ENCODE measurements at places on chromosomes 1 and 21. TPM values are rescaled to one million over a fixed set of nuclear protein-coding genes. Genes with fewer than 3 reads are reported as not detected.

GJB3 gene
- total RNA-seq = 24.6 TPM

F3 gene
- 63.6 TPM for total RNA-seq

BCL2L15 gene
- 2.9 TPM for total RNA-seq

DNA sequence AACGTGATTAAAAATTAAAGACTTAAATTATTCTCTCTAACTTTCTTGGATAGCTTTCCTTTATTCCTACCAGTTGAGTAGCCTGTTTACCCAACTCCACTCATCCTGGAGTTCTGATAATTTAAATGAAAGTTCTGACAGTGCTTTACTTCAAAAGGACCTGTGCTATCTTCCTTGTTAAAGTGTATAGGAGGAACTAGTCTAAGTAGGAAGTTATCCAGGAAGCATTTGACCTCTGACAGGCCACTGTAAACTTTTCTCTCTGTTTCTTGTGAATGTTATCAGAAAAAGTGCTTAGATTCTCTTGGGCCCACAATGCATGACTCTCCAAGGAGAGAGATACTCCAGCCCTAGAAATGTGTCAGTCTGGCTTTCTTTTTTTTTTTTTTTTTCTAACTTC, 9.2 kb downstream of the UAP1 start:
- H3K4me1 ChIP-seq = peaks cover 51% of the 10 kb centered on the region
- H3K27me3 ChIP-seq = no peaks in the 10 kb centered on the region
- no peak for DNase-seq
- no peak overlapping the region for H3K4me3 ChIP-seq

- H3K4me3 ChIP-seq = no peak overlapping the region
- no peaks in the 10 kb centered on the region for H3K36me3 ChIP-seq
- H3K27me3 ChIP-seq = no peaks in the 10 kb centered on the region
- H3K27ac ChIP-seq = no peak overlapping the region
Observed at GRCh38 chr1:14452551-14452950, 145.9 kb upstream of the KAZN start.

GRCh38 chr1:196698993-196699392, 47.1 kb downstream of the CFH start:
- H3K27ac ChIP-seq = no peak overlapping the region
- H3K36me3 ChIP-seq = no peaks in the 10 kb centered on the region

- H3K27me3 ChIP-seq = no peaks in the 10 kb centered on the region
- peaks cover 25% of the 10 kb centered on the region for H3K4me1 ChIP-seq
- H3K27ac ChIP-seq = peak overlapping the region; percentile 71
Observed at GRCh38 chr1:184296466-184297243, 90.2 kb upstream of the C1orf21 start.

- peak overlapping the region; percentile 9 for H3K27ac ChIP-seq
- no peaks in the 10 kb centered on the region for H3K27me3 ChIP-seq
- H3K36me3 ChIP-seq = no peaks in the 10 kb centered on the region
- peak; percentile 9 for DNase-seq
- peaks cover 14% of the 10 kb centered on the region for H3K4me1 ChIP-seq
Observed at GRCh38 chr1:210342986-210343780, 14.5 kb downstream of the HHAT start.

DNA sequence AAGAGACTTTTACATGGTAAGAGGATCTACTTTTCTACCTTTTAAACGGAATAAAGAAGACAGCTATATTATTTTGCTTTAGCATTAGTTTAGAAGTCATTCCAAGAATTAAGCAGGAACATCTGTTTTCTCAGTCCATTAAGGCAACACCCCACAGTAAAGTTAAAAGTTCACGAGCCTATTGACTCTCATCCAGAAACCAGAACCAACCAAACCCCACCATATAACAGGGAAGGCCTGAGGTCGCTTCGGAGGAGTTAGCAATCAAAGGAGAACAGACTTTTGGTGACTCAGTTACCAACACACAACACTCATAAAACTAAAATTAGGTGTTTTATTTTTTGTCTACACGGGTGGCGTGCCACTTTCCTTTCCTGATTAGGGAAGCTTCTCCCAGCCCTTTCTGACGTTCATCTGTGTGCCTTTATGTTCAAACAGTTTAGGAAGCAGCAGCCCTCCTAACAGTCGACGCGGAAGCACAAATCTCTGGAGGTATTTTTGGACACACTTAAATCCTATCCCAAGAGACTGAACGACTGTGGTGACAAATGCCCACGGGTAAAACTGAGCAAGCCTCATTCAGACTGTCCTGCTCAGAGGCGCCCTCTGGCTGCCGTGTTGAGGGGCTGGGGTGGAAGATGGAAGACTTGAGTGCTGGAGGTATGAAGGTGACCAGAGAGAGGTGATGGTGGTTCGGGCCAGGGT, 8.6 kb upstream of the PLA2G2C start:
- H3K36me3 ChIP-seq = no peaks in the 10 kb centered on the region
- H3K4me1 ChIP-seq = peaks cover 11% of the 10 kb centered on the region
- peak overlapping the region; percentile 9 for H3K27ac ChIP-seq
- H3K27me3 ChIP-seq = no peaks in the 10 kb centered on the region
- no peak for DNase-seq
- no peak overlapping the region for H3K4me3 ChIP-seq

GRCh38 chr1:59046134-59046533, 250.8 kb upstream of the FGGY start:
- no peak for DNase-seq
- H3K36me3 ChIP-seq = no peaks in the 10 kb centered on the region
- no peak overlapping the region for H3K4me3 ChIP-seq

Measured in vagina (tissue), 2 donors.